ENCODE measurements at places on chromosomes 1 and 21.

- DNase-seq = peak; percentile 57
These were observed 61.8 kb downstream of the ITPKB start for GRCh38 chr1:226677027-226678020.

GRCh38 chr1:223713546-223714420, 1.4 kb downstream of the CAPN2 start:
- no peak for DNase-seq

DNA sequence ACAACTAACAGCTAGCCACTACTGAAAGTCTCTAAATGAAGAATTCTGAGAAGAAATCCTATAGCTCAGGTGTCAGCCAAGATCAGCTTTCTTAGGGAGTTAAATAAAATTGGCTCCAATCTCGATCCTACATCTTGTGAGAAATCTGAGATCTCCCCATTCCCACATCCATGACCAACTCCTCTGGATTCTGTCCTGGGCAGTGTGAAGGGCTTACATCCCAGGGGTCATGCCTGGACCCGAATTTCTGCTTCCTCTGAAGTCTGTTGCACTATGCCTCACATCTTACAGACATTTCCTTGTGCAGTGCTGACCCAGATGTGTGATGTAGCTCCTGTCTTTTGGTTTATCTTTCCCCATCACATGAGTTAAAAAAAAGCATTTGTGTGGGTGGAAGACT, 4.8 kb upstream of the TNN start:
- DNase-seq = no peak

DNA sequence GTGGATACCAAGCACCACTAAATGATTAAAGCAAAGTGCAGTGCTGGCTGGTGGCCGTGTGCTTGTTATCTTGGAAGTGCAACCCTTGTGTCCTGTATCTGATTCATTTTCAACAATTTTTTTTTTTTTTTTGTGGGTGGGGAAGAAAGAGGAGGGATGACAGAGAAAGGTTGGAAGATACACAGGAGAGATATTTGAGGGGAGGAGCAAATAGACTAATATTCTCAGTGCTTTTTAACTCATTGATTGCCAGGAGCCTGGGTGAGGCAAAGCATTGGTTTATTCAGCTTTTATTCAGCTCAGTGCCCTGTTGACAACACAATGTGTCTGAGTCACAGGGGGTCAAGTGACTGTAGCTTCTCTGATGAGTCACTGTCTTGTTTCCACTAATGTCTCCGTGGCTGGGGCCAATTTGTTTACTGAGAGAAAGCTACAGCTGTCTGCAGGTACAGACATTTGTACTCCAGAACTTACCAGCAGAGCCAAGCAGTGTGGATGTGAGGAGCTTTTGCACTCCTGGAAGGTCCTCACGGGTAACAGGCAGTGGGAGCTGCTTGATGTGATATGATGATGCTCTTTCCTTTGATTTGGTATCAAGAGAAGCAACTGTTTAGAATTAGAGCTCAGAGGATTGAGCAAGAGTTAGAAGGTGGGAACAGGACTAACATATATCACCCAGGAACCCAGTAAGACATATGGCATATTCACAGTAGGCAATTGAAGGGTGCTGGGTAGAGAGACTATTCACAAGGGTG, 23.6 kb upstream of the DNM3 start:
- peak; percentile 20 for DNase-seq

DNA sequence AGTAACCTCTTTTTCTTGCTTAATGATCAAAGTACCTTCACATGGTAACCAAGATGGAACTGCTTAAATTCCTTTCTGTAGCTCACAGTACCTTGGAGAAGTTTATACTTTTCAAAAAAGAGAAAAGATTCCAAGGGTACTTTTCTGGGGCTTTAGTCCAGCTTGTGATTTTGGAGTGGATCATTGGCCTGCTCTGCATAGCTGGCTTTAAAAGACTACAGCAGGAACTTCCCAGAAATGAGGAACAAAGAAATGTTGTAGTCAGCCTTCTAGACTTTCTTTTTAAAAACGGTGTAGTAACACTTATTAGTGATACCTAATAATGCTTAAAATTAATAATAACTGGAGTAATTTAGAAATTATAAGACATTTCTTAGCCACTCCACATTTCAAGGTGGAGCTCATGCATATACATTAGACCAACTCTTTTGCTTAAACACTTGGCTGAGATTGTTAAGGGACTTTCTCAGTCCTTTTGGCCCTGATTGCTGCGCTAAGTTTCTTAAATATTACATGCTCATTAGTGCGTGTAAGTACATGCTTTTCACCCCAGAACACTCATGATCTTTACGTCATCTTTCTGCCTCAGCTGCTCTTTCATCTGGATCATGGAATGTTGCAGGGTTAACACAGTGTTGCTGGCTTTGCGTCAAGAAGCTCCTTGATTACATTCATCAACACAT, 57.3 kb downstream of the SDCCAG8 start:
- DNase-seq = no peak

DNA sequence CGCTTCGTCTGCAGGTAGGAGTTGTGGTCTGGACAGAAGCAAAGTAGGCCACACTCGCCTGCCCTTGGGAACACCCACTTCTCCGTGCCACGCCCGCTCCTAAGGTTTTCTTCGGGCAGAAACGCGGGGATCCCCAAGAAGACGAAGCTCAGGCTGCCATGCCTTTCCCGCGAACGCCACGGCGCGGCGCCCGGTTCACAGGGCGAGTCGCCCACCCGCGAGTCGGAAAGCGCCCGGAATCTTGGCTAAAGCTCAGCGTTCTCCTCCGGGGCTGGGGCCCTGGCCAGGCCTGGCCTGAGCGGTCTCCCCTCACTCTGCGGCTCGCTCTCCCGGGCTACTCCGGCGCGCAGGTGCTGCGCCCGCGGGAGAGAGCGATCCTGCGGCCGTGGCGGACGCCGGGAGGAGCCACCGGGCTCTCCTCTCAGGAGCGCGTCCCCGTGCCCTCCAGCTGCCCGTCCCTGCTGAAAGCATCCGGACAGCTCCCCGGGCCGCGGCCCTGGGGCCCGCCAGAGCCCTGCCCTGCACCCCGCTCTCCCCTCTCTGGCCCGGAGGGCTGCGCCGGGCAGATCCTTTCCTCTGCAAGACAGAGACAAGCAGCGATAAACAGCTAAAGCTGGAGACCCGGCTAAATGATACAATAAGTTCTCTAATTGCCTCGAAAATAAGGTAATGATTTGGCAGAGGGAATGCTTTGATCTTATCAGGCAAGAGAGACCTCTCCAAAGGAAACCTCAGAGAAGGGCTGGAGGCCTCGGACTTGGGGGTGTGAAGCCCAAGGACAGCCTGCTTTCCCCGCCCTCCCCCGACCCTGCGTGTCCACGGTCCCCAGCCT, 6.7 kb upstream of the WNT2B start:
- DNase-seq = peak; percentile 22

GRCh38 chr1:54105736-54106269, 47.0 kb downstream of the CDCP2 start:
- no peak for DNase-seq

- DNase-seq = no peak
These were observed 55.9 kb downstream of the ITPKB start for GRCh38 chr1:226682871-226683814.

GRCh38 chr21:46410516-46410915, 48.2 kb upstream of the DIP2A start:
- DNase-seq = no peak

- no peak for DNase-seq
These were observed 37.9 kb upstream of the RC3H1 start for GRCh38 chr1:174060090-174060489.

GRCh38 chr1:90135286-90135685, 140.4 kb downstream of the ZNF326 start:
- DNase-seq = no peak

DNA sequence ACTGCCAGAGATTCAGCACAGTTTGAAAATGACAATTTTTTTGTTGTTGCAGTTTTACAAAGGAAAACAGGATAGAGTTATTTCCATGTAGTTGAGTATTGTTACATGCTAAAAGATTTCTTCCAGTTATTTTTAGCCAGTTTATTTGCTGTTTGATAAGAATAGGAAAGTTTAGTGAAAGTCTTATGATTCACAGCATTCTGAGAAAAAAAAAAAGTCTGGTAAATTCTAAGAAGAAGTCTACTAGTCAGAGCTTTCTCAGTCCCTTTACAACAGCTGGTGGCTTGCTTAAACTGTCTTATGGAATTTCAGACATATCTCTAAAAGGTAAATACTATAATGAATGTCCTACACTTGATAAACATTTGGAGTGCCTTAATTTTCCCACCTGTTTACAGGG, 341.7 kb downstream of the DSCAM start:
- DNase-seq = no peak

- no peak for DNase-seq
These were observed 7.0 kb downstream of the CSDE1 start for GRCh38 chr1:114750780-114751179.

DNA sequence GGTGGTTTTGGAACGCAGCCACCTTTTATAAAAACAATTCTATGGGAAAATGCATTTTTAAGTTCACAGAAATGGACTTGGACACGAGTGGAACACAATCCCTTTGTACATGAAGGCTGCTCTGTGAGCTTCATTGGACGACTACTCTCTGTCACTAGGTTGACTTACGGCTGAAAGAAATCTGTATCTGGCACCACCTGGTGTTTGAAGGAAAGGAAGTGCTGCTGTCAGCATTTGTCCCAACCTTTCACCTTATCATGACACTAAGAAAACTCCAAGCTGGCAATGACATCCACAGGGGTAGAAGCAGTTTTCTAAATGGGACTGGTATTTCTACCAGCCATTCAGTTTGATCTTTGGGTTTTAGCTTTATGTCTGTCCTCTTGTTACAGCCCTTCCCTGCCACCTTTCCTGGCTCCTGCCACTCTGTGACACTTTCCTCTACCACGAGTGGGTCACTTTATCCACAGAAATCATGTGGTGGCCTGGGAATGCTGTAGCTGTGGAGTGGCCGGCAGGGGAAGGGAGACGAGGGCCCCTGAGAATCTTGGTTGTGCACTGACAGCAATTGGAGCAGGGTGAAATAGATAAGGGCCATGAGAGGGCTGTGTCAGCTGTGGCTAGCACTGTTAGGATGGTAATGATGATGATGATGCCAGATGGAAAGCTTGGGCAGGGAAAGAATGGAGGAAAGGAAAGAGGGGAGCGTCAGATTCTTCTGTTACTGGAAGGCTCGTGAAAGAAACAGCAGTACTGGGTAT, 85.2 kb downstream of the TBX19 start:
- DNase-seq = no peak

GRCh38 chr1:167770127-167770526, 48.3 kb downstream of the MPZL1 start:
- no peak for DNase-seq

DNA sequence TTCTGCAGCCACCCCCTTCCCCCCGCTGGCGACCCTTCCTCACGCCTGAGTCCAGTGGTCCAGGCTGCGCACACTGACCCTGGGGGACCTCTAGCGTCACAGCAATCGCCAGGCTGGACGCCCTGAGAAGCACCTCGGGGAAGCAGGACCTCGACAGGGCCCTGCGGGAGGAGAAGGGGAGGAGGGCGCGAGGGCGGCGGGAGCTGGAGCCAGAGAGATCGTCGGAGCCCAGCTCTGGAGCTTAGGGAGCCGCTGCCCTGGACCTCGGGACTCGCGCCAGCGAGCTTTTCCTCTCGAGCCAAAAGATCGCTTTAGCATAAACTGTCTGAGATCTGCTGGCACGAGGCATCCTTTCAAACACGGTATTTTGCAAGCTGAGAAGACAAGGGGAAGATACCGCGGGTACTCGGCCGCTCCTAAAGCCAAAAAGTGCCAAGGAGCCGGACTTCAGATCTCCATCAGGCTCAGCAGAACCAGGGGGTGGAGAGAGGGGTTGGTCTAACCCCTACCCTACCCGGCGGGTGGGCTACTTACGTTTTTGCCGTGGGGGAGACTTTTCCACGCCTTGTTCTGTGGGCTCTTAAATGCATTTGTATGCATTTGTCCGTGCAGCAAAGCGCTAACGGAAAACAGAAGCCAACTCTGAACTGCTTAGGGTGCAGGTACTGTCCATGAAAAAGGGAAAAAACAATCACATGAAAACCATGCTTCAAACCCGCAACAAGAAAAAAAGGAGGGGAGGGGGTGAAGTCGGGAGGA, 586 bp downstream of the COL24A1 start:
- DNase-seq = no peak

DNA sequence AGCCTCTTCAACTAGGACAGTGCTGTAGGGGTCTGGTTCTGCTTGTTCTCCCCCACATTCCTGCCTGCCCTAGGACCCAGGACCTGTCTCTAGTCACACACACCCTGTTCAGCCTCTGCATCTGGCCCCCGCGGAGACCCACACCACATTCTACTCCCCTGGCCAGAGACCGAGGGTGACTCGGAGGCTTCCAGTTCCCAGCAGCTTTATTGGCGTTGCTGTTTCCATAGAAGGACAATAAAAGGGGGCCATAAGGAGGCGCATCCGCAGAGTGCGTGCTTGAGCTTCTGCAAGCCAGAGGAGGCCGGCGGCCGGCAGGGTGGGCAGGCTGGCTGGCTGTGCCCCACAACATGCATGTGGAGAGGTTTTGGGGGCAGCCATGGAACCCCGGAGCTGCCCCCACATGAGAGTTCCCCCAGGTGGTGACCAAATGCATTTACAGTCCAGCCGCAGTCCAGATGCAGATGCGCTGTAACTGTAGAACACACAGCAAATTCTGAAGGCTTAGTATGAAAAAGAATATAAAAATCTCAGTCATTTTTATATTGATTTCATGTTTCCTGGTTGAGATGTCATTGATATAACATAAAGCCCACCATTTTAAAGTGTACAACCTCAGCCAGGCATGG, 52.4 kb downstream of the PDE9A start:
- no peak for DNase-seq

DNA sequence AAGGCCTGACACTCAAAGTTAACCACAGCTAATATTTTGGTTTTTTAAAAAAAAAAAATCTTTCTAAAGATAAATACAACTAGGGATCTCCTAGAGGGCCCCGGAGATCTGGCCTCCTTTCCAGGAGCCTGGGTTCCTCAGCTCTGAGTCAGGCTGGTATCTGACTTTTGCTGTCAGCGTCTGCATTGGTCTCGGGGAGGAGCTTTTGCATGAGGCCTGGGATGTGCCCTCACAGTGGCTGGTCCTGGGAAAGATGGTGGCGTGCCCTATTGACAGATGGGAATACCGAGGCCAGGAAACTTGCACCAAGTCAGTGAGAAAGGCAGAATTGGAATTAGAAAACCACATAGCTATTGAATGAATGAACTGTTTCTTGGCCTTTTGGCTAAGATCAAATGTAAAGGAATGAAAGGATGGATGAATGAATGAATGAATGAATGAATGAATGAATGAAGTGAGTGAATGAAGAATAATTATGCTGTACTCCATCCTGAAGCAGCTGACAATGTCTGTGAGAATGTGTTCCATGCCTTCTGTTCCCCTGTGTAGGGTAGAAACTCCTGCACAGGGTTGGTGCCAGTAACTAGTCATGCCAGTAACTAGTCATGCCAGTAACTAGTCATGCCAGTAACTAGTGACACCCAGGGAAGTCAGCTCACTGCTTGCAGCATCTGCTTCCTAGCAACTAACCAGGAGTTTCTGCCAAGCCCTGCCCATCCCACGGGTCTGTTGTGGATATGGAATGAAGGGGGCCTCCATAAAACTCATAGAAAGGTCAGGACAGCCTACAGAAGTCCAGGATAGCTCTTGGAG, 242.5 kb upstream of the VAMP3 start:
- no peak for DNase-seq

Data from activated T-helper 2 cell treated with anti-CD3 and anti-CD28 coated beads, Interferon-gamma antibody, Interleukin-2, Interleukin-4, amounts not matched to agents 10 μg/mL and 5 μg/mL and 100 μg/mL, durations not matched to agents 14 hours and 24 hours and 36 hours (primary cell).